ENCODE measurements at places on chromosomes 3 and 15.

GRCh38 chr15:48144889-48145288 is 24.1 kb downstream of the SLC24A5 start:
- DNase-seq: peak; percentile 53

GRCh38 chr3:183545708-183546107 is 9.8 kb downstream of the KLHL6 start:
- DNase-seq: no peak

- DNase-seq: no peak
Observed at GRCh38 chr3:185714085-185714484, 110.8 kb downstream of the IGF2BP2 start.

DNA sequence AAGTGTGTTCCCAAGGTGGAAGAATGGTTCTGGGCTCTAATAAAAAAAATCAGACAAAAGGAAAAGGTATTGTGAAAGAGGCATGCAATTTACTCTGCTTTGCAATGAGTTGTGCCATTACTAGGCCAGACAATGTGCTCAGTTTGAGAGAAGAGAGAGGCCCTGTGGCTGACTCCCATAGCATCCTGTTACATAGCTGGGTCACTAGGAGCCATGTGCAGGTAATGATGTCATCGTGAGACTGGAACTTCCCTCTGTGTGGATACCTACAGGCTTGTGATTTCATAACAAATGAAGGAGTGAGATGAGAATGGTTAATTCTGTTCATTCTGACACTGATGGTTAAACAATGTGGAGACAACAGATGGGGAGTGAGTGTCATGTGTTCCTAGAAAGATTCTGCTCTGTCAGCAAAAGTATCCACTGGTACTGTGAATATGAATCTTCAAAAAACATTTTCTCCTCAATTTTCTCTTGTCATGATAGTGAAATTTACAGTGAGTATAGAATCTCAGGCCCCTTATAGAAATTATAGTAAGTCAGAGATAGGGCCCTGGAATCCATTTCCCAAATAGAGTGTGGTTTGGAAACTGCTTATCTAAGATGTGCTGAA is 648.7 kb upstream of the DPPA4 start:
- no peak for DNase-seq

DNA sequence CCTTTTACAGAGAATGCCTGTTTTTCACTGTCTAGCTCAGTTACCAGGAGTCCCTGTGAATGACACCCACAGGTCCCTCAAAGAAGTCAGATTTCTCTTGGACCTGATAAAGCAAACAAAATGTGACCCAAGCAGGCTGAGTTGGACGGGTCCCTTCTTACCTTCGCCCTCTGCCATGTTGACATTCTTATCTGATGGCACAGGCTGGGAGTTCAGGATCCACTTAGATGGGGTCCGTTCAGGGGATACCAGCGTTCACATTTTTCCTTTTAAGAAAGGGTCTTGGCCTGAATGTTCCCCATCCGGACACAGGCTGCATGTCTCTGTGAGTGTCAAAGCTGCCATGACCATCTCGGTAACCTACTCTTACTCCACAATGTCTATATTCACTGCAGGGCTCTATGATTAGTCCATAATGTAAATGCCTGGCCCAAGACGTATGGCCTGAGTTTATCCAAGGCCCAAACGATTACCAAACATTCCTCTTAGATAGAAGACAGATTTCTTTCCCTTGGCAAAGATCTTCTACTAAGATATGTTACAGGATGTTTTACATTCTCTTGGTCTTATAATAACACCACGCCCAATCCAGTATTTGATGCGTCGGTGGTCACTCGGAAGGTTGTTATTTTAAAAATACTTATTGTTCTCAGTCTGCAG is 179.1 kb downstream of the THSD4 start:
- DNase-seq: peak; percentile 96

DNA sequence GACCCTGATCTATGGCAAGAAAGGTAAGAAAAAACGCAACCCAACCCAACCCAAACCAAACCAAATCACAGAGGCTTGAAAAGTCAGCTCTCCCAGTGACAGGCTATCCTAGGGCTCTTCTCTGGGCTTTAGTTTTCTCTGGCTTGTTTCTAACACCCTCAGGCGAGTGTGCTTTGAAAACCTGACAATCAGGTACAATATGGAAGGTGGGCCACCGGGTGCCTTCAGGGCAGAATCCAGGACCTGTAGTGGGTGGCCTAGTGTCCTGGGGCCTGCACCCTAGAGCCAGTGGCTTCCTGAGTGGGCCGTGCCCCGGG is 46.8 kb downstream of the BHLHE40 start:
- no peak for DNase-seq

DNA sequence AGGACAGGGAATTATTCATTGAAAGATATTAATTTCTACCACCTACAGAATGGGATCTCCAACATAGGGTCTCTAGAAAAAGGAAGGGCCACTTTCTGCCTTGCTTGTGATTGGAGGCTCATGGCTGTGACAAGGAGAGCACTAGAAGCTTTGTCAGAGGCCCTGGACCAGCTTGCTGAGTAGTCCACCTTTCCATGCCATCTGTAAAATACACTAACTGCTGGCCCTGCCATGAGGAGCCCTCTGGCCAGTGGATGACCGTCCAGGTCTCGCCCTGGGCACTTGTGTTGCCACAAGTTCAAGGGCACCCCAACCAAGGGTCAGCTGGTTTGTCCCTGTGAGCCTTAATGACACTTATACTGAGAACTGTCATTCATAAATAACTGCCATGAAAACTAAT is 1.6 kb upstream of the SYNM start:
- no peak for DNase-seq

GRCh38 chr15:57510647-57511046 is 81.1 kb upstream of the MYZAP start:
- DNase-seq: no peak

GRCh38 chr3:81695302-81695701 is 66.1 kb downstream of the GBE1 start:
- DNase-seq: no peak

- DNase-seq: peak; percentile 22
Observed at GRCh38 chr3:156246961-156247725, 126.8 kb downstream of the KCNAB1 start.

GRCh38 chr3:20832963-20833362 is 647.0 kb upstream of the SGO1 start:
- DNase-seq: no peak

- DNase-seq: peak; percentile 66
Observed at GRCh38 chr3:157330206-157330605, 106.4 kb upstream of the PTX3 start.

GRCh38 chr3:45319996-45320305 is 68.4 kb upstream of the LARS2 start:
- DNase-seq: no peak

DNA sequence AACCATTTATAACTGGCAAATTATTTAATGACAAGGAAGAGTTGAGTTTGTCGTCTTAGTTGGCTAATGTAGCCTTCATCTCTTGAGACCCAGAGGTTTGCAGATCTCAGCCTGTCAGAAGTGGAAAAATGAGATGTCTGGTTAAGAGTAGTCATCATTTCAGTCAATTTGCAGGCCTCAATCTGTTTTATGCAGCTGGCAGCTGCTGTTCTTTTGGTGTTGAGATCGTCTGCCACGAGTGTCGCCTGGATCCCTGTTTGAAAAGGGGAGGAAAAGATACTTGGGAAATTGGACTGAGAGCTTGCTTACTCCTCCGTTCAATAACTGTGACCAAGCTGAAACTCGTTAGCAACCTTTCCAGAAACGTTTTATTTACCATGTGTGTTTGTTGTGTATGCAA is 2.3 kb downstream of the PHLDB2 start:
- DNase-seq: peak; percentile 62

DNA sequence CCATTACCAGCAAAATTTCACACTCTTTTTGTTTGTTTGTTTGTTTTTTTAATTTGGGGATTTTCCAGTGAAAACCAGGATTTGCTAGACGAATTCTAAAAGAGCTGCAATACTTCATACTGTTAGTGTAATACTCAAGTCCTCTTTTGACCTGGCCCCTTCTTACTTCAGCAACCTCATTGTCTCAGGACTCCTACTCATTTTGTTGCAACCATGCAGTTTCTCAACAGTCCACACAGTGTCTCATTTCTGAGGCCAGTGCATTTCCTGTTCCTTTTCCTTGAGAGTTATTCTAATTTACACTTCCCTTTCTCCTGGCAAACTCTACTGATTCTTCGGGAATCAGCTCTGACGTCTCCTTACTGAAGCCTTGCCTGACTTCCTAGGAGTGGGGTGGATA is 35.6 kb downstream of the NSUN3 start:
- DNase-seq: no peak

- DNase-seq: no peak
Observed at GRCh38 chr3:175493301-175493700, 634.2 kb downstream of the NAALADL2 start.

DNA sequence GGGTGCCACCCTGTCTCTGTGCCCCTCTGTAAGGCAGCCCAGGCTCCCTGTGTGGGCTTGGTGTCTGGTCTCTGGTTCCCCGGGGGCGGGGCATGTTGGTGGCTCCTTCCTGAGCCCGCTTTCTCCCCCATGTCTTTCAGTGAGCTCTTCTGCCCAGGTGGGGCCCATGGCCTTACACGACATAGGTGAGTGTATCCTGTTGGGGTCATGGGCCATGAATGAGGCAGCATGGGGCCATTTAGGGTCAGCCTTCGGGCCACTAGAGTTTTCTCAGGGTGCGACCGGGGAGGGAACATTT is 195.1 kb downstream of the UBE3A start:
- no peak for DNase-seq

All from EH (cell line).